GM23248 (cell line): ENCODE measurements at places on chromosomes 7 and 10.

GRCh38 chr10:77291596-77292505 lies 345.8 kb downstream of the KCNMA1 start:
- peak; percentile 62 for DNase-seq

DNA sequence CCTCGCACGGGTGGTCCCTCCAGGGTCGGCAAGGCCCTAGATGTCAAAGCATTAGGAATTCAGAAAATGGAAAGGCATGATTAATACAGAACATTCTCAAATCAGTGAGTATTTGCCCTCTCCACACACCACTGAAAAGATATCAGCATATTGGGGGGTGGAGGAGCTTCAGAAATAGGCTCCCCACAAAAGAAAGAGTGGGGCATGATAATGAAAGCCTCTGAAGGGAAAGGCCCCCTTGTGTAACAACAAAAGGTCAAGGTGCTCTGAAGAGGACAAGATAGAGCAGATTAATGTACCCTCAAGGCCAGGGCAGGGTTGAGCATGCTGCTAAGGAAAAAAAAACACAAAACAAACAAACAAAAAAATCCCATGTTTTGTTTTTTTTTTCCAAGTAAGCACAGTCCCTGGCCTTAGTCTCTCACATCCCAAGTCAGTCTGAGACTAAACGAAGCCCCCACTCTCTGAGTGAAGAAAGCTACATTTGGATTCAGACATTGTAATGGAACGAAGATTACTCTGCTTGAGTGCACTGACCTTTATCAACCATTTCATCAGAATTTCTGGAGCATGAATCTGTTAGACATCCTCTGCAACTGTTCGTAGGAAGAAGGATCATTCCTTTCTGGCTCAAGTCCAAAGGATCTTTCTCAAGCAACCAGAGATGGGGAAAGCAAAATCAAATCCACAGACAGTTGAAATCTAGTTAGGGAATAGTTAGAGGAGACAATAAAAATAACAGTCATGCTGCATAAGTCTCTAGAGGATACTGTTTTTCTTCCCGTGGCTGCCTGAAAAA lies 27.4 kb upstream of the DGKI start:
- DNase-seq: peak; percentile 94

- DNase-seq: peak; percentile 50
Observed at GRCh38 chr7:44244282-44244681, 43.5 kb downstream of the YKT6 start.

GRCh38 chr7:78299088-78299487 lies 500.5 kb downstream of the PHTF2 start:
- DNase-seq: peak; percentile 48

- DNase-seq: no peak
Observed at GRCh38 chr10:486666-487322, 202.7 kb downstream of the DIP2C start.

DNA sequence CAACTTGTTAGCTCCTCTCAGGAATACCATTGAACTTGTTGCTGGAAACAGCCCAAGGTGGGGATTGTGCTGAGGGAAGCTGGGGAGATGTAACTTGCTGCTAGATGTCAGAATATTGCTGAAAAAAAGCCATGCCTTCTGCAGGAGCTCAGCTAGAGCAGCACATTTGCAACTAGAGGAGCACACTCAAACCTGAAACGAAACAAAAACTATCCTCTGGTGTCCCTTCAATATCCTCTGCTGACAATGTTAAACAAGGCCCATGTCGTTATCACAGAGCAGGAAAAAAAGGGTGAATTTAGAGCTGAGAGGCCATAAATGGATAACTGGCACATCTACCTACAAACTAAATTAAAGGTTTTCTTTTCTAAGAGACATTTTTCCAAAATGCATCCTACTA lies 53.7 kb upstream of the MACC1 start:
- DNase-seq: no peak

GRCh38 chr10:114095559-114096337 lies 52.1 kb downstream of the ADRB1 start:
- no peak for DNase-seq
